Activated CD4-positive, alpha-beta memory T cell treated with anti-CD3 and anti-CD28 coated beads, Interleukin-2, amount 10 ng/mL, durations not matched to agents 7 days and 5 days (primary cell): ENCODE measurements at places on chromosomes 5 and 9. TPM values are rescaled to one million over a fixed set of nuclear protein-coding genes. Genes with fewer than 3 reads are reported as not detected.

DNA sequence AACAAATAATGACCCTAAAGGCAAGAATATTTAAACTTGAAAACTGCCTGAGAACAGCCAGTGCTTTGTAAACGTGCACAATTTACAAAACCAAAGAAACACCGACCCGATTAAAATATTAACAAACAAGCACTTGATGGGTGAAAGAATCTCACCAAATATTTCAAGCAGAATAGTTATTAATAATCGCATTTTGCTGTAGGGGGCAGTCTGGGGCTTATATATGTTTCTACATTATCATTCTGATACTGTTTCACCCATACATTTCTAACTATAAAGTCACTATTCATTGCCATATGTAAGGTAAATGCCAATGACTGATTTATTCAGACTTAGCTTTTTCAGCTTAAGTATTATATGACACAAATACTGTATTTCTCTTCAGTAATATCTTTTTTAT lies 37.7 kb downstream of the UBAP2 start:
- no peak for DNase-seq

- no peak for DNase-seq
Measured at GRCh38 chr5:125409234-125409860, 662.9 kb upstream of the ZNF608 start.

FBXL7 gene
- not detected for total RNA-seq

GLRA1 gene
- total RNA-seq: not detected

IFNA21 gene
- total RNA-seq: not detected

PCDH1 gene
- not detected for total RNA-seq

DNA sequence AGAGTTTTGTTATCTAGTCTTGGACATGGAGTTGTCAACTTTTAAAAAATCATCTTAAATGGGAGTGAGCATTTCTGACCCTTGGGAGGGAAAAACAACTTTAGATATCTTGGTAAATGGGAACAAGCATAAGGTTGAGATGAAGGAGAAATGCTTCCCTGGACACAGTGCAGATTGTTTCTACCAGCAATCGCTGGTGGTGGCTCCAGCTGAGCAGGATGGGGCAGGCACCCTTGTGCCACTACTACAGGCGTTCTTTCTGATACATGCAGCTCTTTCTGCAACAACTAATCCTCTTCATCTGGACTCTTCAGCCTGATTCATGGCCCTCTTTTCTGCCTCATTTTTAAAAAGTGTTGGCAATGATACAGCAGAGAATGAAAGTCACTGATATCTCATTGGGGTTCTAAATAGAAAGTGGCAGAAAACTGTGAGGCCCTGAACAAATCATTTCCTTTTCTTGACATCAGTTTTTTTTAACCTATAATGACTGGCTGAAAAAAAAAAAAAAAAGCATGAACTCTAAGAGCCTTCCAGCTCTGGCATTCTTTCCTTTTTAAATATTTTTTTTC lies 409.4 kb upstream of the PTGER4 start:
- no peak for DNase-seq

DNA sequence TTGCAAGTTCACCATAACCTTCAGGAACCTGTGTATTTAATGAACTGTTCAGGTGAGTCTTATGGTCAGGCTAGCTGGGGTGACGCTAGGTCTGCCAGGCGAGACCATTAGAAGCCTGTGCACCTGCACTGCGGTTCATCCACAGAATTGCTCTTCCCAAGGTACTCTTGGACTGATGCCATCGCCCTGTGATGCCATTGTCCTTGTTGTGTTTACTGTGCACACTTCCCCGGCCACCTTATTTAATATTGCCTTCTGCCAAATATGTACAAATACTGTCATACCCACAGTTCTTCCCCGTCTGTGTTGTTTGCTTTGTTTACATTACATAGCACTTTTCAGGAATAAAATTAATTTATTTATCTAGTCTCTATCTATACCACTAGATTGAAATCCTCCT lies 66.3 kb downstream of the RCL1 start:
- DNase-seq: no peak

DNA sequence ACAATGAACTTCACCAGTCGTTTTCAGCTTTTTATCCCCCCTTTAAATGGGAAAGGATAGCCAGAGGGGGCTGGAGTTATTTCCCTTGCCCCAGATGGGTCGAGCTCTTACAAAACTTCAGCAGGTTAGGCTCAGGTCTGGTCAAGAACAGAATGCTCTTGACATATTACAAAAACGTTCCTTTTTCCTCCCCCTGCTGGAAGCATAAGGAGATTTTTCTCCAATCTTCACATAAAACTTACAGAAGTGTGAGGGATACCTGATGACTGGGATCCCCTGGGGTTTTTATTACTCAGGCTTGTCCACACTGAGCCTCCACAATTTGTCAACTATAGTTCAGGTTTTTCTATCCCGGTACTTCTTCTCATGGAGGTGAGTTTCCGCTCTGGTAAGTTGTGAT lies 60.8 kb downstream of the CSF2 start:
- no peak for DNase-seq

ERGIC1 gene
- total RNA-seq: 37.2 TPM

DNA sequence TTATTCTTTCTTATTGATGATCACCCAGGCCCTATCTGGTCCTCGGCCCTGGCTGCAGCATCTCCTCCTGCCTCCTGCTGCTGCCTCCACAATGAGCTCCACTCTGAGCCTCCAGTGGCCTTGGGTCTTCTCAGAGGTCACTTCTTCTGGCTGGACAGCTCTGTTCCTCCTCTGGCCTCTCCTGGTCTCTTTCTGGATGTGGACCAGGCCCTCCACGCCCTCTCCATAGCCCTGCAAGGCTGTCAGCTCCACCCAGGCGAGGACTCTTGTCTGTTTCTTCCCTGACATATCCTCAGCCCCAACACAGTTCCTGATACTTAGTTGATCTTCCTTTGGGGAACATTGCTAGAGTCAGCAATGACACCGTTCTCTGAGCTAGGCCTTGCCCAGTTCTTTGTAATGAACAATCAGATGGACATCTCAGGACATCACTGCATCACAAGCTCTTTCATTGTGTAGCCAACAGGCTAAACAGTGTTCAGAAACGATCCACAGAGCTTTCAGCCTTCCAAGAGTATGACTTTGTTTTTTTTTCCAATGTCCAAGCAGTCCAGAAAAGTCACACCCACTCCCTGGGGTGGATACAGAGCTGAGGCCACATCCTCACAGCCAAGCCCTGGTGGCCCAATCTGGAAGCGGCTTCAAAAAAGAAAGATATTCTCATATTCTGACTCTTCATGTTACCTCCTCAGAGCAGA lies 62.5 kb upstream of the DNAH5 start:
- DNase-seq: no peak

SLC36A3 gene
- not detected for total RNA-seq

DNA sequence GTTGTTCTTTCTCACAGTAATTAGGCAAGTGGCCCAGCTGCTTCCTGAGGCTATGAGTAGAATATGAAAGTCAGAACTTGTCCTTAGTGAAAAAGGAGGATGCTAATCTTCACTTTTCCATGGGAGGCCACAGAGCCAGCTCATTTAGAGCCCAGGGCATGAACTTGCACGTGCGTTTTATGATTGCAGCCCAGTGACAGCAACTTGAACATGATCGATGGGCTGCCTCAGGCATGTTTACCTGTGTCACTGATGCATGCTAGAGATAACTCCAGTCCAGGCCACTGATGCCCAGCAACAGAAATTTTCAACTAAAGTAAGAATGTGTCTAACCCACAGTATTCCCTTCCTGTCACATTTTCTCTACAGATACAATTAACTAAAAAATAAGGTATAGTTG lies 179.3 kb downstream of the CTNND2 start:
- no peak for DNase-seq

- no peak for DNase-seq
Measured at GRCh38 chr5:125011419-125011818, 265.0 kb upstream of the ZNF608 start.

GRCh38 chr5:115847290-115847689 lies 5.6 kb downstream of the AP3S1 start:
- no peak for DNase-seq

NR5A1 gene
- not detected for total RNA-seq

GRCh38 chr9:107768224-107768623 lies 278.7 kb upstream of the KLF4 start:
- no peak for DNase-seq

SYNPO gene
- total RNA-seq: 0.10 TPM

SMIM33 gene
- total RNA-seq: 2.0 TPM

CDH10 gene
- not detected for total RNA-seq

GRCh38 chr9:93130861-93131481 lies 3.1 kb downstream of the NINJ1 start:
- no peak for DNase-seq

- no peak for DNase-seq
Measured at GRCh38 chr5:53891159-53891558, 330.7 kb downstream of the NDUFS4 start.

NIPBL gene
- 55.5 TPM for total RNA-seq

DNA sequence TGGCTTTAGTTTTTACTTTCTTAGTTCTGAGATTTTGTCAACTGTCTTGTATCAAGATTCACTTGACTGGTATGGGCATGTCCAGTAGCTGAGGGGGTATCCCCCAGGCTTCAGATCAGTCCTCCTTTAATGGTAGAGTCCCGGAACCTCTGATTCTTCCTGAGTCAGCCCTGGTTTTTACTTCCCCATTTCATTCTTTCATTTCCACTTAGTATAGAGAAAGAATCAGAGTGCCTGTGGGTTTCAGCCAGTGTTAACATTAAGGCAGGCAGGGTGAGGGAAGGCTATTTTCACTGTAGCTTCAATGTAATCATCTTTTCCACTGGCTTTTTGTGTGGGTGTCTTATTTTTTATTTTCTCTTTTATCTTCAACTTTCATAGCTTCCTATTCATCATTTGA lies 8.3 kb upstream of the COMMD10 start:
- no peak for DNase-seq

DNA sequence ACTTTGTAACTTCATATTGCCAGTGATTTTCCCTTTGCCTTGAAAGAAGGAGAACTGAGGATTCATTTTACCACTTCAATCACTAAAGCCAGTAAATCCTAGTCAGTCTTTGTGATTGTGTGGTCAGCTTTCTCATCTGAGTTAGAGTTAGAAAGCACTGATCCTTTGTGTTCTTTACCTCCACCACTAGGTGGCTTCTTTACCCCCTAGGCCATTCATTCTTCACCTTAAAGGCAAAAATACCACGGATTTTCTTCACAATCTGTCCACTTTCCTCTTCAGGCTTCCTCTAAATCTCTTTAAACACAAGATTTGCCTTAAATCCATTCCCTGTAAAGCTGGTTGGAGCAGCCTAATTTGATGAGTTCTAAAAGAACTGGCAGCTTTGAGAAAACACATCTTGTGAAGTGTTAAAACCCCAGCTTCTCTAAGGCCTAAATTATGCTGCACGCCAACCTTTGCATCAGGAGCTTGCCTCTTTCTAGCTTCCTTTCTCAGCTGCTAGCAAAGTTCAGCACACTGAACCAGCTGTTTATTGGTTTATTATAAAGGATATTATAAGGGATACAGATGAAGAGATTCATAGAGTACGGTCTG lies 20.4 kb downstream of the BDP1 start:
- no peak for DNase-seq

DNA sequence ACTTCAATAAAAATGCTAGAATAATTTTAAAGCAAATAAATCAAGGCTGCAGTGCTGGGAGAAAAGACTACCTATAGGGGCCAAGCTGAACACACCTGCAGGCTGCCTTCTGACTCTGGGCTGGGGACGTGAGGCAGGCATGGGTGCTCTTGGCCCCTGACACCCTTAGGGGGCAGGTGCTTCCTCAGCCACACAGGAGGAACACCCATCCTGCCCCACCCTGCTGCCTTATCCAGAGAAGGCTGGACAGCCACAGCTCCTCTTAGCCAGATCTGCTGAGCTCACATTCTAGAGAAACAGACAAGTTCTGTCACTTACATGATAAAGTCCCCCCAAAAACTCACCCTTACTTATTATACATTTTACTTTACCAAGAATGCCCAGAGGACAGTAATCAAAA lies 6.6 kb upstream of the LMX1B start:
- no peak for DNase-seq

DNA sequence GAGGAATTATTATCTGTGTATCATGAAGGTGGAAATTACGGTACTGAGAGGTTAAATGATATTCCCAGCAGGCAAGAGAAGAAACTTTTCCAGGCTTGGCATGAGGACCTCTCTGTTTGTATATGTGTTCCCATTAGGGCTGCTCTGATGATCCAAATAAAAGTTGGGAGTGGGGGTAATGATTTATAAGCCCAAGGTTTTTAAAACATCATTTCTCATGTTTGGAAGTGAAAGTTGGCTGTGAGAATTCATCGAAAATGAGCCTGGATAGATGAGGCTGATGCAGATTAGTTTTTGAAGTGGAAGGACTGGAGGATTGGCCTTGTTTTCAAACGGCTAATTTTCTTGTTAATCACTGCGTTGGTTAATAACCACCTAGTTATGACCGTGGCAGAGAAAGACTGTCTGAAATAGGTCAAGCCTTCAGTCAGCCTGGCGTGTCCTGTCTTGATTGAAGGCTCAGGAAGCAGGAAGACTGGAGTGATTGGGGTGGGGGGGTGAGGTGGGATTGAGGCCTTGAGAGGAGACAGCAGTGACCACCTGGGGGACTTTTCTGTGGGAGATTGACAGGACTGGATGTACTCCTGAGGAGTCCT lies 391.0 kb upstream of the WWC1 start:
- no peak for DNase-seq

DNA sequence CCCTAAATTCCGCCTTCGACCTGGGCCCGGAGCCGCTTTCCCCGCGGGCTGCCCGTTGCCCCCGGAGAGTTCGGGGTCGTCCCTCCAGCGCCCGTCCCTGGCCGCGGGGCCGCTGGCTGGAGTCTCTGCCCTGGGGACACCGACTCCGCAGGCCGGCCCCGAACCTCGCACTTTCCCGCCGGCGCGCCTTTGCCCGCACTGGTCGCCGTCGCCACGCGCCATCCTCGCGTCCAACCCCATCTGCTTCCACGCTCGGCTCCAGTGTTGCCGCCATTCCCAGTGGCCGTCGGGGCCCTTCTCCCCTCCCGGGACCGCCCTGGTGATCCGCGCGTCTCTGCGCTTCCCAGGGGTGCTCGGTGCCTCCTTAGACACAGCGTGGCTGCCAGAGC lies 11.0 kb downstream of the LHX3 start:
- DNase-seq: no peak

SH3TC2 gene
- not detected for total RNA-seq

- no peak for DNase-seq
Measured at GRCh38 chr5:154166901-154167791, 23.4 kb upstream of the GALNT10 start.

GRCh38 chr9:127316586-127317323 lies 52.2 kb downstream of the GARNL3 start:
- no peak for DNase-seq

KCTD16 gene
- total RNA-seq: not detected

SV2C gene
- total RNA-seq: 0.33 TPM

- no peak for DNase-seq
Measured at GRCh38 chr9:134691695-134692572, 50.3 kb downstream of the COL5A1 start.

ABO gene
- 0.53 TPM for total RNA-seq

GABRA6 gene
- not detected for total RNA-seq

GRCh38 chr5:55521881-55522280 lies 12.9 kb downstream of the PLPP1 start:
- DNase-seq: no peak

- DNase-seq: no peak
Measured at GRCh38 chr5:74357827-74358226, 282.7 kb downstream of the ENC1 start.

IL31RA gene
- 0.15 TPM for total RNA-seq

GRCh38 chr9:22105005-22105722 lies 96.1 kb upstream of the CDKN2B start:
- no peak for DNase-seq
